ENCODE measurements at places on chromosomes 16 and 17.

- H3K4me1 ChIP-seq: no peaks in the 10 kb centered on the region
- H3K4me3 ChIP-seq: no peak overlapping the region
Measured at GRCh38 chr17:14739656-14740431, 439.0 kb downstream of the HS3ST3B1 start.

GRCh38 chr17:77233635-77234334 lies 93.0 kb downstream of the SEC14L1 start:
- H3K27ac ChIP-seq: peak overlapping the region; percentile 43
- no peaks in the 10 kb centered on the region for H3K36me3 ChIP-seq
- H3K4me1 ChIP-seq: peaks cover 11% of the 10 kb centered on the region
- no peaks in the 10 kb centered on the region for H3K27me3 ChIP-seq
- peak overlapping the region; percentile 43 for H3K4me3 ChIP-seq

- H3K27ac ChIP-seq: no peak overlapping the region
- H3K36me3 ChIP-seq: peaks cover 13% of the 10 kb centered on the region
- H3K4me3 ChIP-seq: no peak overlapping the region
- peaks cover 20% of the 10 kb centered on the region for H3K4me1 ChIP-seq
Measured at GRCh38 chr16:11091021-11091785, 146.8 kb downstream of the CLEC16A start.

GRCh38 chr17:36004594-36005108 lies 3.3 kb upstream of the CCL15 start:
- no peak for ATAC-seq
- peaks cover 6% of the 10 kb centered on the region for H3K27me3 ChIP-seq
- H3K27ac ChIP-seq: no peak overlapping the region
- H3K36me3 ChIP-seq: no peaks in the 10 kb centered on the region
- no peaks in the 10 kb centered on the region for H3K4me1 ChIP-seq

DNA sequence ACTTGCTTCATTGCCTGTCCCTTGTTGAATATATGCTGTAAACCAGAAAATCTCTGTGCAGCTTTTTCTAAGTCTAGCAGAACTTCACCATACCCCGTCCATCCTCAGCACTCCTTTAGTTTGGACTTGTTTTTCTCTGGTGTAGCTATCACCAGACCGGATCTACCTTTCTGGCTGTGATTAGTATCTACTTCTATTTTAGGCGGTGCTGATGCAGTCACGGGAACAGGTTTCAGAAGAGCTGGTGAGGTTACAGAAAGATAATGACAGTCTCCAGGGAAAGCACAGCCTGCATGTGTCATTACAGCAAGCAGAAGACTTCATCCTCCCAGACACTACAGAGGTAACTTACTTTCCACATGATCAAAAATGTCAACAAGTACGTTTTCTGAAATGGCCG lies 46.4 kb downstream of the NUP88 start:
- no peak overlapping the region for H3K27ac ChIP-seq
- ATAC-seq: no peak
- peaks cover 95% of the 10 kb centered on the region for H3K36me3 ChIP-seq
- no peak overlapping the region for H3K4me3 ChIP-seq
- H3K4me1 ChIP-seq: peaks cover 5% of the 10 kb centered on the region
- H3K27me3 ChIP-seq: no peaks in the 10 kb centered on the region

DNA sequence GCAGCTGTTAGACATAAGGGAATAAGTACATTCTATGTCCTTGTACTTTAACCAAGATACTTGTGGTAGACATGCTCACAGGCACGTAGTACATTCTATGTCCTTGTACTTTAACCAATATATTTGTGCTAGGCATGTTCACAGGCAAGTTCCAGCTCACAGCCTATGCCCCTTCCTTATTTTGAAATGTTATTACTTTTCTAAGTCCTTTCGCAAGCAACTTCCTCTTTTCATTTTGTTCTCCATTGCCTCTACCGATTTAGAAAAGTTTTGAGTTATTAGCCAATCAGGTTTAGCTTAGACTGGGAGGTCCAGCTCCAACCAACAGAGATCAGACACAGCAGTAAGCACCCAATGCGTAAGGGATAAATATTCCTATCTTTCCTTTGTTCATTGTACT lies 60.1 kb upstream of the NUDT7 start:
- H3K27me3 ChIP-seq: peaks cover 21% of the 10 kb centered on the region
- no peak overlapping the region for H3K27ac ChIP-seq
- H3K4me1 ChIP-seq: no peaks in the 10 kb centered on the region
- no peak overlapping the region for H3K4me3 ChIP-seq
- H3K36me3 ChIP-seq: no peaks in the 10 kb centered on the region
- ATAC-seq: no peak

GRCh38 chr17:9150446-9151090 lies 129.3 kb downstream of the NTN1 start:
- H3K4me3 ChIP-seq: no peak overlapping the region
- peaks cover 4% of the 10 kb centered on the region for H3K27me3 ChIP-seq
- no peak overlapping the region for H3K27ac ChIP-seq
- H3K4me1 ChIP-seq: no peaks in the 10 kb centered on the region
- ATAC-seq: no peak

DNA sequence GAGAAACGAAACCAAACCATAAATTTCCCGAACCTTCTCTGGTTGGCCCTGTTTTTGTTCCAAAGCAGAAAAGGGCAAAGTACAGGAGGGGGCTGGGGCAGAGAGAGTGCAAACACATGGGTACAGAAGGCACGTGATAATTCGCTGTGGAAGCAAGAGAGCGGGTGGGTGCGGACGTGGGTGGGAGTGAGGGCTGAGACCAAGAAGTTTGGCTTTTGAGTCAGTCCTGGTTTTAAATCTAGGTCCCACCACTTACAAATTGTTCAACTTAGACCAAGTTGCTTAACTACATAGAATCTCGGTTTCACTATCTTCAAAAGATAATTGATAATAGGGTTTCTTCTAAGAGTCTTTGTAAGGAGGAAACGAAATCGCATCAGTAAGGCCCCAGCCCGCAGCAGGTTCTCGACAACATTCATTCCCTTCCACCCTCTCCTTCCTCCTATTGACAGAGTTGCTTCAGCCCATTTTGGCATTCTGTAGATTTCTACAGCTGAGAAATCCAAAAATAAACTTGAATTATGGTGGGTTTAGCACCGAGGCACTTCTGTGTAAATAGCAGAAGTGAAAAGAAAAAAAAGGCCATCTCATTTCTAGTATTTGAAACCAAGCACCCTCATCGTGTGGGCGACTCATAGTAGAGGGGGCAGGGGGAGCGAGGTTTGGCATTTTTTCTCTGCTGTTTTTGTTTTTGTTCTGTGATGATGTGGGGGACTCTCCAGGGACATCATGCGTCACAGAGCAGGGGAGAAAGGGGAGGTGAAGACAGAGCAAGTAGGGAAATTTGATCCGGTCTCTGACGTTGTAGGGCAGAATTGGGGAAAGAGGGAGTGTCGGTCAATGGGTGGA lies 33.6 kb upstream of the CCR7 start:
- peak overlapping the region; percentile 74 for H3K4me3 ChIP-seq
- no peaks in the 10 kb centered on the region for H3K27me3 ChIP-seq
- peaks cover 18% of the 10 kb centered on the region for H3K36me3 ChIP-seq

- H3K4me3 ChIP-seq: no peak overlapping the region
- no peaks in the 10 kb centered on the region for H3K27me3 ChIP-seq
- no peak for ATAC-seq
- no peaks in the 10 kb centered on the region for H3K4me1 ChIP-seq
- H3K36me3 ChIP-seq: peaks cover 31% of the 10 kb centered on the region
Measured at GRCh38 chr16:185213-185612, 5.0 kb downstream of the HBQ1 start.

DNA sequence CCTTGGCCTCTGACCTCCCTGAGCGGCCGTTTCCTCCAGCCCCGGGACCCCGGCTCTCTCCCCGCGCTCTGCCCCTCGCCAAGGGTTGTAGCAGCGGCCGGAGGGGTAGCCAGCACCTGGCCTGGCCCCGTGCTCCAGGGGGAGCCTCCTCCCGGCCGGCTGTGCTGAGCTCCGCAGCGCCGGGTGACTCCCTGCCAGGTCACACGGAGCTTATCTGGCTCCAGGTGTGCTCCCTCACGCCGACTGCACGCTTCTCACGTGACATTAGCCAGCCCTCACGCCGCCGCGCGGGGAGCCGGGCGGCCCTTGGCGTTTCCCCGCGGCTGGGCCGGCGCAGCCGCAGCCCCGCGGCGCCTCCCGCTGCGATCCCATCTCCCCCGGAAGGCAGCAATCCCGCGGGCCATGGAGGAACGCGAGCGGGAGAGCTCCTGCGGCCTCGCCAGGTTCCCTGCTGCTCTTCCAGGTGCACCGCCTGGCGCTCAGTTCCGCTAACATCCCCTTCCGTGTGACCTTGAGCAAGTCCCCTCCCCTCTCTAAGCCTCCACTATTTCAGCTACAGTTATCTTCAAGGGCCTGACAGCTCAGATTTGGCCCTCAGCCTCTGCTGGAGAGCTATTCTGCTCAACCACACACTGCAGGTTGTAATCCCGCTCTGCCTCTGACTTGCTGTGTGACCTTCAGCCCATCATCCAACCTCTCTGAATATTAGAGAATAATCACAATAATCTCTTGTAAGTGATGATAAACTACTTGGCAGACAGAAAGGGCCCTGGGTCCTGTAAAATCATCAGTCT lies 3.4 kb downstream of the MYO18A start:
- peak overlapping the region; percentile 81 for H3K27ac ChIP-seq
- H3K27me3 ChIP-seq: no peaks in the 10 kb centered on the region
- no peaks in the 10 kb centered on the region for H3K36me3 ChIP-seq
- peak; percentile 53 for ATAC-seq
- H3K4me1 ChIP-seq: peaks cover 12% of the 10 kb centered on the region

- ATAC-seq: peak; percentile 11
- no peaks in the 10 kb centered on the region for H3K36me3 ChIP-seq
- H3K27me3 ChIP-seq: peaks cover 26% of the 10 kb centered on the region
Measured at GRCh38 chr17:32992321-32993033, 830 bp downstream of the SPACA3 start.

DNA sequence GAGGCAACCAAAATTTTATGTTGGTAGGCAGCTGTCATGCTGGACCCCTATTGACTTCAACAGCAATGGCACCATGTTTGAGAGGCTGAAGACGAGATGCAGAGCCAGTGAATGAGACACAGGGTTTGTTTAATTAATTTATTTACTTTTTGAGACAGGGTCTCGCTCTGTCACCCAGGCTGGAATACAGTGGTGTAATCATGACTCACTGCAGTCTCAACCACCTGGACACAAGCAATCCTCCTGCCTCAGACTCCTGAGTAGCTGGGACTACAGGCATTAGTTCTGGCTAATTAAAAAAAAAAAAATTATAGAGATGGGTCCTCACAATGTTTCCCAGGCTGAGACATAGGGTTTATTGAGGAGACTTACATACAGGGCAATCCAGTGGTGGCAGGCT lies 36.2 kb upstream of the PPM1D start:
- H3K27me3 ChIP-seq: peaks cover 3% of the 10 kb centered on the region
- no peak overlapping the region for H3K27ac ChIP-seq
- H3K4me3 ChIP-seq: no peak overlapping the region
- no peaks in the 10 kb centered on the region for H3K4me1 ChIP-seq

GRCh38 chr16:85335584-85336491 lies 223.6 kb upstream of the CIBAR2 start:
- ATAC-seq: no peak
- peaks cover 3% of the 10 kb centered on the region for H3K4me1 ChIP-seq
- peaks cover 22% of the 10 kb centered on the region for H3K27me3 ChIP-seq
- no peaks in the 10 kb centered on the region for H3K36me3 ChIP-seq

DNA sequence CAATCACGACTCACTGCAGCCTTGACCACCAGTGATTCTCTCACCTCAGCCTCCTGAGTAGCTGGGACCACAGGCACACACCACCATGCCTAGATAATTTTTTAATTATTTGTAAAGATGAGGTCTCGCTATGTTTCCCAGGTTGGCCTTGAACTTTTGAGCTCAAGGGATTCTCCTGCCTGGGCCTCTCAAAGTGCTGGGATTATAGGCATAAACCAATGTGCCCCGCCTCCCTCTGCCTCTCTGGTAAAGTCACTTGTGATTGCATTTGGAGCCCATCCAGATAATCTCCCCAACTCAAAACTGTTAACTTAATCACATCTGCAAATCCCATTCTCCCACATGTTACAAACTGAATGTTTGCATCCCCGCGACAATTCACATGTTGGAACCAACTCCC lies 11.8 kb upstream of the PECAM1 start:
- H3K4me3 ChIP-seq: no peak overlapping the region
- peaks cover 4% of the 10 kb centered on the region for H3K4me1 ChIP-seq
- H3K27me3 ChIP-seq: no peaks in the 10 kb centered on the region
- H3K27ac ChIP-seq: no peak overlapping the region

- peaks cover 20% of the 10 kb centered on the region for H3K4me1 ChIP-seq
- no peak overlapping the region for H3K27ac ChIP-seq
- no peak overlapping the region for H3K4me3 ChIP-seq
Measured at GRCh38 chr16:57264381-57264780, 19.3 kb downstream of the ARL2BP start.

GRCh38 chr17:61254904-61255303 lies 144.7 kb upstream of the TBX2 start:
- H3K36me3 ChIP-seq: no peaks in the 10 kb centered on the region
- no peaks in the 10 kb centered on the region for H3K27me3 ChIP-seq
- ATAC-seq: no peak
- peaks cover 6% of the 10 kb centered on the region for H3K4me1 ChIP-seq

DNA sequence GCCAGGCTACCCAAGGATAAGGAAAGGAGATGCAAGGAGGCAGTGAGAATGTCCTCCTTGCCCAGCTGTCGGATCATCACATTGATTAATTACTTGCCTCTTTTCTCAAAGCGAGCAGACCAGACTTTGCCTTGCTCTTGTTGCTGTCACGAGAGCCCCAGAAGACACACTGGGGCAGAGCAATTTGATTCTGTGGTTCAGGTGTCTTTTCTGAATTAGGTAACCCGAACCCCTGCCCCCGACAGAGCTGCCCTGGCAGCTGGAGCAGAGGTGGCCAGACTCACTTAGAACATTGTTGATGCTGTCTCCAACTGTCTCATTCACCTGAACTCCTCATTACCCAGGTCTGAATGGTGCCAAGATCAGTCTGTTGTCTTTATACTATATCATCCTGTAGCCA lies 34.3 kb downstream of the VAT1L start:
- no peaks in the 10 kb centered on the region for H3K36me3 ChIP-seq
- H3K4me3 ChIP-seq: no peak overlapping the region
- no peak overlapping the region for H3K27ac ChIP-seq
- H3K4me1 ChIP-seq: no peaks in the 10 kb centered on the region
- ATAC-seq: no peak
- peaks cover 32% of the 10 kb centered on the region for H3K27me3 ChIP-seq

DNA sequence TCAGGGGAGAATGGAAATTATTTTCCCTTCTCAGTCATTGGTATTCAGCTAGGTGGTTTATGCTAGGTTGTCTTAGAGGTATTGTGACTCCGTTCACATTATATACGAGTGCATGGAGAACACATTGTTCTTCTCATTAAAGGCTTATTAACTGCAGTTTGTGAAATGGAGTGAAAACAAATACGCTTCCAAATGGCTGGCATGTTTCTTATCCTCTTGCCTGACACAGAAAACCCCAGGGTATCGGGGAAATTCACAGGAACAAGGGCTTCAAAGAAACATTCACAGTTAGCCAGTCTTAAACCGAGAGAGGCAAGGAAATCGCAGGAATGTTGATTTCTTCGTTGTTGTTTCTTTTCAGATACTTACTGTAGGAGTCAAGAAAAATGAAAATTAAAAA lies 1047.9 kb upstream of the RBFOX1 start:
- no peaks in the 10 kb centered on the region for H3K4me1 ChIP-seq
- H3K4me3 ChIP-seq: no peak overlapping the region
- H3K27ac ChIP-seq: no peak overlapping the region
- ATAC-seq: no peak
- no peaks in the 10 kb centered on the region for H3K27me3 ChIP-seq

GRCh38 chr17:13288248-13288647 lies 270.4 kb upstream of the ELAC2 start:
- no peaks in the 10 kb centered on the region for H3K4me1 ChIP-seq
- no peak overlapping the region for H3K4me3 ChIP-seq
- no peaks in the 10 kb centered on the region for H3K36me3 ChIP-seq

- H3K27ac ChIP-seq: no peak overlapping the region
- peaks cover 4% of the 10 kb centered on the region for H3K27me3 ChIP-seq
- H3K36me3 ChIP-seq: no peaks in the 10 kb centered on the region
Measured at GRCh38 chr17:65293584-65294180, 156.5 kb downstream of the RGS9 start.
